ENCODE measurements at places on chromosomes 3 and 15. TPM values are rescaled to one million over a fixed set of nuclear protein-coding genes. Genes with fewer than 3 reads are reported as not detected.

Gene DCP1A
- total RNA-seq = 30.1 TPM

DNA sequence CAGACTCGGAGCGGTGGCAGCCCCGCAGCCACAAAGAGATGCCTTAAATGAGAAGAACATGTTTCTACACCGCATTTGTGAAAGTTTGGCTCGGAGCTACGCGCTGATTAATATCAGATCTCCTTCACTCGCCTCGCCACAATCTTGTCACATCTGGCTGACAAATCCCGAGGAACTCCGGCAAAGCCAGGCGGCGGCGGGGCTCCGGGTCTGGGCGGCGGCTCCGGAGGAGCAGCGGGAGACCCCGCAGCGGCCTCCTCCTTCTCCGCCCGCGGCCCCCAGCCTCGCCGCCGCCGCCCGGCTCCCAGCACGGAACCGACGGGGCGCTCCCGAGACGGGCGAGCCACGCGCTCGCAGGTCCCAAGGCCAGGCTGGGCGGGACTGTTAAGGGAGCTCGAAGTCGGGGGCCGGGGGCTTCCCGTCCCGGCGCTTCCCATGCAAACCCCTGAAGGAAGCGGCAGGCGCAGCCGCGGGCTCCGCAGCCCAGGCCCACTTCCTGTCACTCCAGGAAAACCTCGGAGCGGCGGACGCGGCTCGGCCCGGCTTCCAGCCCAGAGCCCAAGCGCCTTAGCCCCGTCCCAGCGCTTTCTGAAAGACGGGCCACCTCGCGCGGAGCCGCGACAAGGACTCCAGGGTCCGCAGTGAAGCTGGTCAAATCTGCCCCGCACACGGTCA, 1.2 kb downstream of the BNC1 start:
- H3K27ac ChIP-seq = no peak overlapping the region
- H3K27me3 ChIP-seq = peaks cover 44% of the 10 kb centered on the region
- no peaks in the 10 kb centered on the region for H3K36me3 ChIP-seq
- H3K4me1 ChIP-seq = peaks cover 8% of the 10 kb centered on the region
- no peak for DNase-seq

- no peak for DNase-seq
- no peaks in the 10 kb centered on the region for H3K27me3 ChIP-seq
- H3K27ac ChIP-seq = no peak overlapping the region
- H3K36me3 ChIP-seq = peaks cover 19% of the 10 kb centered on the region
These were observed 56.8 kb upstream of the NEK10 start for GRCh38 chr3:27425896-27426565.

GRCh38 chr15:90603893-90604292, 74.2 kb downstream of the CRTC3 start:
- H3K27ac ChIP-seq = no peak overlapping the region
- no peaks in the 10 kb centered on the region for H3K27me3 ChIP-seq
- peaks cover 5% of the 10 kb centered on the region for H3K4me1 ChIP-seq
- no peak for DNase-seq
- H3K36me3 ChIP-seq = peaks cover 39% of the 10 kb centered on the region

Measured in IMR-90 (cell line).